Uterus (tissue), 4 donors: ENCODE measurements at places on chromosomes 7 and 10. TPM values are rescaled to one million over a fixed set of nuclear protein-coding genes. Genes with fewer than 3 reads are reported as not detected.

ATOH7 gene
- total RNA-seq = not detected

NUTM2B gene
- not detected for total RNA-seq

IDI2 gene
- not detected for total RNA-seq

SLC29A3 gene
- total RNA-seq = 13.8 TPM

C10orf105 gene
- 0.07 TPM for total RNA-seq

ATRNL1 gene
- total RNA-seq = 211 TPM

IQUB gene
- 9.9 TPM for total RNA-seq

EVX1 gene
- total RNA-seq = 0.21 TPM

RARRES2 gene
- total RNA-seq = 214 TPM

OPN4 gene
- not detected for total RNA-seq

CACNB2 gene
- 33.0 TPM for total RNA-seq

GATA3 gene
- 2.1 TPM for total RNA-seq

RET gene
- 1.8 TPM for total RNA-seq

DPYSL4 gene
- not detected for total RNA-seq

ITPRID1 gene
- total RNA-seq = 1.6 TPM

LRRD1 gene
- total RNA-seq = 0.73 TPM

MYO1G gene
- 1.5 TPM for total RNA-seq

CCDC201 gene
- not detected for total RNA-seq

UPK3B gene
- not detected for total RNA-seq

COL13A1 gene
- total RNA-seq = 3.6 TPM

PCGF5 gene
- 10.8 TPM for total RNA-seq

RASSF4 gene
- 6.1 TPM for total RNA-seq

HYAL4 gene
- total RNA-seq = not detected

EGFR gene
- total RNA-seq = 73.6 TPM

FEZF1 gene
- total RNA-seq = not detected

MYO3A gene
- total RNA-seq = not detected

GHRHR gene
- total RNA-seq = not detected

AKAP9 gene
- total RNA-seq = 32.5 TPM

NUTM2E gene
- total RNA-seq = 0.48 TPM

AGBL3 gene
- total RNA-seq = 12.5 TPM

NPSR1 gene
- not detected for total RNA-seq

PRLHR gene
- 1.8 TPM for total RNA-seq

BTBD16 gene
- not detected for total RNA-seq

DENND2A gene
- 9.1 TPM for total RNA-seq

CRYGN gene
- total RNA-seq = not detected

MYOF gene
- 114 TPM for total RNA-seq

ALOX5 gene
- 3.5 TPM for total RNA-seq

UCMA gene
- not detected for total RNA-seq
